ENCODE measurements at places on chromosomes 12 and 14.

DNA sequence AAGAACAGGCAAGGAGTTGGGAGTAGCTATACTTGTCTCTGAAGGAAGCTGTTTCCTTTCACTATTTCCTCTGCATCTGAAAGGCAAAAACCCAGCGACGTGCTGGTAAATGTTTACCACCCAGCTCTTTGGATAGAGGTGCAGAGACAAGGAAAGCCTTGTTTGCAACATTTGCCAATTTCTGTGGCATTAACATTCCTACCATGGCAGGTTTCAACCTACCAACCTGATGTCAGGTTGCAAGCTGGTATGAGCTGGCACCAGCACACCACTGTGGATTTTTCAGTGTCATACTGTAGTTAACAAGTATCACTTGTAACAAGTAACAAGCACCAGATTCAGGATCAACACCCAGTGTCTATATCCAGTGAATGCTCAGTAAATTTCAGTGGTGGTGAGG is 294.8 kb upstream of the TMPO start:
- DNase-seq, result no peak

DNA sequence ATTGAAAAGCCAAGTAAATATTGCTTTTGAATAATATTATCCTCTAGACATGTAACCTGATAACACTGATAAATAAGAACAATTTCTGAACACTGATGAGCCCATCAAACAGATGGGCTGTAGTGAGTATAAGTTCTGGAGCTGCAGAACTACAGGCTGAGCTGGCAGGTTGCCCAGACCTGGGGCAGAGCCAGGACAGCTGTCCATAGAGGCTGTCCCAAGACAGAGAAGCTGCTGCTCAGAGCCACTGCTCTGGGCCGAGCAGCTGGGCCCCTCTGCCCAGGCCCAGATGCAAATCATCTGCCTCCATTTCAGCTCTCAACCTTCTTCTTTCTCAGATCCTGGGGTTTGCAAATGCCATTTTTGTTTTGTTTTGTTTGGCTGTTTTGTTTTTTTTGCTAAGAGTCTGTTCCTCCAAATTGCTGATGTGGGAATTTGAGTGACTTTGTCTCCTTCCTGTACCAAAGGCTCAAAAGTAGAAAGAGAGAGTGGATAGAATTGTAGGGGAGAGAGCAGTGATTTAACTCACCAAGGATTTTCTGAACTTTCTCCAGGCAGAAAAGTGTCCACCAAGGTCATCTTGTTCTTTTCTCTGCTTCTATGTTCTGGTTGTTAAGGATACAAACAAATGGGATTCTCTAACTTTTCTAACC is 4.0 kb upstream of the TESPA1 start:
- DNase-seq, result no peak

GRCh38 chr12:66024949-66025348 is 105.6 kb downstream of the LLPH start:
- no peak for DNase-seq

- DNase-seq, result no peak
Measured at GRCh38 chr12:121008347-121009098, 7.8 kb downstream of the C12orf43 start.

DNA sequence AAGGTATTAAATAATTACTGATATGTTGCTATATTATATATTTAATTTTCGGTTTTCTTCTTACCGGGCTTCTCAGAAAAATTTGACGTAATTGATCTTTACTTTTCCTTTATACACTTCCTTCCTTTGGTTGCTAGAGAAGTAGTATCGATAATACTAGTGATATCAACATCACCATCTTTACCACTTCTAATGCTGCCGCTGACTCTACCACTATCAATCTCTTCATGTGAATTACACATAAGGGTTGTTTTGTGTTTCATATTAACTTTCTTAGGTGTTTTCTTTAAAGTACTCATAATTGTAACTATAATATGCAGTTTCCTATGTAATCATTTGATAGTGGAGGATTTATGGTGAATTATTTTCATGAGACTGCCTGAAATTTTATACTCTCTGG is 30.9 kb upstream of the KLRF1 start:
- no peak for DNase-seq

- no peak for DNase-seq
Measured at GRCh38 chr14:89746654-89747053, 207.9 kb downstream of the EFCAB11 start.

GRCh38 chr12:61863811-61864210 is 396.4 kb upstream of the USP15 start:
- no peak for DNase-seq

DNA sequence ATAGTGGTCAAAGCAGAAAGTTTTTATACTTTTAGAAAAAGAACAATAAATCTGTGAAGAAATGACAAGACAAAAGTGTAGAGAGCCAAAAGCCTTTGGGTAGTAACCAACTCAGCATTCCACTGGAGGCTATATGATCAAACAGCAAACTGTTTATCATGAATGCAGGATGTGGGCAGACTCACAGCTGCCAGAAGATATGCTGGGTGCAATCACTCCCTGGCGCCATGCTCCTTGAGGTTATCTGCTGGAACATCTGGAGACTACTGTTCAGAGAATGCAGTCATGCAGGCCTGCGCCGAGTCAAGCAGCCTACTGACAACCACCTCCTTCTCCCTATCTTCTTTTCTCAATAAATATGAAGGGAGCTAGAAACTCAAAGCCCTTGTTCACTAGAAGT is 49.0 kb upstream of the SLC8A3 start:
- DNase-seq, result no peak

DNA sequence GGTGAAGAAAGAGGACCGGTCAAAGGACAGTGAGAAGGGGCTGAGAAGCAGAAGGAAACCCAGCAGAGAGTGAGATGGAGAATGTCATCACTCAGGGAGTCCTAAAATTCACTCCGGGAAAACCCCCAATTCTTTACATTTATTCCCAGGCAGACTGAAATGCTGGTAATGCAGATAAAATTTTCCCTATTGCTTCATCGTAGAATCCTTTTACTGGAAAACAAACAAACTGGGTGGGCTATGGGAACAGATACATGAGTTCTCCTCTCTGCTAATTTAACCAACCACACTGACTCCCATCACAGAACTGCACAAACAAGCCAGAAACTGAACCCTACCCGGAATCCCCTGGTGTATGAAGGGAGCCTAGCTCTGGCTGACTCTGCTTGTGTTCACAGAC is 20.9 kb downstream of the HEBP1 start:
- DNase-seq, result no peak

- DNase-seq, result no peak
Measured at GRCh38 chr12:7113389-7113871, 4.4 kb upstream of the C1RL start.

- DNase-seq, result no peak
Measured at GRCh38 chr12:78146365-78146772, 315.7 kb downstream of the NAV3 start.
